CD14-positive monocyte (primary cell): ENCODE measurements at places on chromosomes 7 and 10.

GRCh38 chr10:51186361-51186760 lies 112.1 kb downstream of the PRKG1 start:
- no peaks in the 10 kb centered on the region for H3K27me3 ChIP-seq
- no peaks in the 10 kb centered on the region for H3K36me3 ChIP-seq
- no peaks in the 10 kb centered on the region for H3K4me1 ChIP-seq

DNA sequence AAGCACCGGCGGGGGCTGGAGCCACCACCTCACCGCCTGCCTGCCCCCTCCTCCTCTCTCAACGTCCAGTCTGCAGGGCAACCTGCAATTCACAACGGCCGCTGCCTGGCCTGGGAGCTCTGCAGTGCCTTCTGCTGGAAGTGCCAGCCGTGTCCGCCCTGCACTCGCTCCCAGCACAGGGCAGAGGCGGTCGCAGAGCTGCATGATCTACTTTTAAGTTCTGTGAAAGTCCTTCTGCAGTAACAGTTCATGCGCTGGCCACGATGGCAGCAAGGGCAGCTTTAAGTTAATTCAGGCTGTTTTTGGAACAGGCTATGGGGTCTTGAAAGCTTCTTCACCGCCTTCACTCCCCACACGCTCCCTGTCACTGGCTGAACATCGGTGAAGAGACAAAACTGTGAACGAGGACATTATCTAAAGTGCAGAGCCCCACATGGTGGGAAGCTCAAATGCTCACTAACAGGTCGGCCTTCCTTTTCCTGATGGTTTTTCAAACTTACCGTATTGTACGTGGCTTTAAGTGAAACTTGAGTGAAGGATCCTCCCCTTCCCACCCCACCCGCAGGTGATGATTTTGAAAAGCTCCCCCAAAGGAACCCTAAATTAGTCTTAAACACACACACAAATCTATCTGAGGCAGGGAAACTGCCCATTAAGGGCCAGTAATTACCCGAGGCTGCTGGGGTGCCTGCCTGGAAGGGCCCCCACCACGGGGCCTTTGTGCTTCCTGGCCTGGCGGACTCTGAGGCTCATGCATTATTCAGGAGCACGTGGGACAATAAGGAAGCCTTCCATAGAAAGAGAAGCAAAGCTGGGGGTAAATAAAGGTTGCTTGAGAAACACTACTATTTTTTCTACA lies 504.3 kb downstream of the DNAJB6 start:
- H3K36me3 ChIP-seq, result no peaks in the 10 kb centered on the region
- H3K4me1 ChIP-seq, result peaks cover 12% of the 10 kb centered on the region
- no peaks in the 10 kb centered on the region for H3K27me3 ChIP-seq

DNA sequence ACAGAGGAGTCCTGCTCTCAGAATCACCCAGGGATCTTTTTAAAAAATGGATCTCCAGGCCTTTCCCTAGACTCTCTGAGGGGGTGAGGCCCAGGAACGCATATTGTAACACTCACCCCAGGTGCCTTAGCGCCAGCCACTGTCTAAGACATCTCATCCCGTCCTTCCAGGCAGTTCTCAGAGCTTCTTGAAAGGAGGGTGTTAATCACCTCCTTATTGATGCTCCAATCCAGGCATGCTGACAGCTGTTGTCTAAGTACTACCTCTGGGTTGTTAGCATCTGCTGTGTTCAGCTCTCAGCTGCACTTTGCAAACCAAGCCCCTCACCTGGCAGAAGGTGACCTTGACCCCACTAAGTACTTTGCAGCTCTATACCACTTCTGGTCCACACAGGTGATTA lies 36.0 kb downstream of the KIAA1549 start:
- H3K27ac ChIP-seq, result no peak overlapping the region
- H3K36me3 ChIP-seq, result no peaks in the 10 kb centered on the region
- no peak overlapping the region for H3K4me3 ChIP-seq
- no peaks in the 10 kb centered on the region for H3K4me1 ChIP-seq
- H3K27me3 ChIP-seq, result no peaks in the 10 kb centered on the region

DNA sequence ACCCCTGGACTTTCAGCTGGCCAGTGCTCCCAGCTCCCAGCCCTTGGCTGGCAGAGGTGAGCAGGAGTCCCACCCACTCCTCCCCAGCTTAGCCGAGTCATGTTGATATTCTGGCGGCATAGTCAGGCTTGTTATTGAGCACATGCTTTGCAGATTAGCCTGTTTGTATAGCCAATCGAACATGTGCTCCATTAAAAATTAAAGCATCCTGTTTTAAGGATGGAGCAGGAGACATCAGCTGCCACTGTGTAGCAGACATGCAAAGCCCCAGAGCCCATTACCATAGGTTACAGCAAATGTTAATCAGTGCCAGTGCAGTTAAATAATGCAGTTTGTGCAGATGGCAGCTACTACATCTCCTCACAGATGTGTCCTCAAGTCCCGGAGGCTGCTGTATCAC lies 574.6 kb upstream of the GALNT17 start:
- H3K4me1 ChIP-seq, result no peaks in the 10 kb centered on the region
- no peak for DNase-seq

DNA sequence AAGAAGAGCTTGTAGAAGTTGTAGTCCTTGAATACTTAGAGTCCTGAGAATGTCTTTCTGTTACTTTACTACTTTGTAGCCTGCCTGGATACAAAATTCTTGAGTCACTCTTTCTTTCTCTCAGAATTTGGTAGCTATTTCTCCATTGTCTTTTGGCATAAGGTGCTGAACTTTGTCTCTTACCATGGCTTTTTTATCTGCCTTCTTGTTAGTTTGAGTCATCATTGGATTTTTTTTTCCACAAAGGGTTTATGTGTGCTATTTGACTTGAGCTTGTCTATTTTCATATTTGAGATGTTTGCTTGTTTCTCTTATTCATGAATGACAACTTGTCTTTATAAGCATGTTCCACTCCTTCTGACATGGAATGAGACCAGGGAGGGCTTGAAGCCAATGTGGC lies 74.5 kb upstream of the EXOC6 start:
- H3K27ac ChIP-seq, result no peak overlapping the region
- no peaks in the 10 kb centered on the region for H3K27me3 ChIP-seq
- peaks cover 4% of the 10 kb centered on the region for H3K4me1 ChIP-seq
- no peak for DNase-seq

DNA sequence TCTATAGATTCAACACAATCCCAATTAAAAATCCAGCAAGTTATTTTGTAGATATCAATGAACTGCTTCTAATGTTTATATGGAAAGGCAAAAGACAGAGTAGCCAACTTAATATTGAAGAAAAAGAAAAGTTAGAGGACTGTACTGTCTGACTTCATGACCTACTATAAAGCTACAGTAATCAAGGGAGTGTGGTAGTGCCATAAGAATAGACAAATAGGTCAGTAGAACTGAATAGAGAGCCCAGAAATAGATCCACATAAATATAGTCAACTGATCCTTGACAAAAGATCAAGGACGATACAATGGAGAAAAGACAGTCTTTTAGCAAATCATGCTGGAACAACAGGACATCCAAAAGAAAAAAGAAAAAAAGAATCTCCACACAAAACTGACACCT lies 7.4 kb upstream of the EEPD1 start:
- no peak overlapping the region for H3K4me3 ChIP-seq
- DNase-seq, result no peak
- H3K27ac ChIP-seq, result no peak overlapping the region
- peaks cover 14% of the 10 kb centered on the region for H3K4me1 ChIP-seq
- no peaks in the 10 kb centered on the region for H3K27me3 ChIP-seq
- no peaks in the 10 kb centered on the region for H3K36me3 ChIP-seq

DNA sequence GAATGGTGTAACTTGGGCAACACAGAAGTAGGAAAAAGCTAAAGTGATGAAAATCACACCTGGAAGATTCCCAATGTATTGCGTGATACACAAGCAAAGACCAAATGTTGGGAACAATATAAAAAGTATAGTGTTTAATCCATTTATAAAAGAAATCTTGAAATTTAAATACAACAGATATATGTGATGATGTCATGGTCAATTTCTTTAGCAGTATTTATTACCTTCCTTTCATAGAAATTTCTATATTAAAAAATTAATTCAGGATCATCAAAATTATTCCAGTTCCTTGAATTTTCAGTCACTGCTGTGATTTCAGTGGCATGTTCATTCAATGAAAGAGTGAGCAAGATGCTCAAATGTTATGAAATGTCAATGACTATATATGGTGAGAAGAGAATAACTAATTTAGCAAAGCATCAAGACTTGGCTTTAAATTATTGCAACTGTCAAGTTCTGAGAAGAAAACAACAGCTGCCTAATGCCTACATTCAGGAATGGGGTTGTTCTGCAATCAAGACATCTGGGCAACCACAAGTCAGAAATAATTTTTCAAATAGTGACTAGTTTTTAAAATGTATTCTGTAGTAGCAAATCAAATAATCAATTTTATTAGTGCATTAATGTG lies 308.8 kb downstream of the SEMA3D start:
- no peak overlapping the region for H3K27ac ChIP-seq
- no peak overlapping the region for H3K4me3 ChIP-seq
- no peaks in the 10 kb centered on the region for H3K36me3 ChIP-seq
- DNase-seq, result no peak

- H3K4me3 ChIP-seq, result no peak overlapping the region
- no peak for DNase-seq
- H3K27me3 ChIP-seq, result peaks cover 2% of the 10 kb centered on the region
- no peak overlapping the region for H3K27ac ChIP-seq
- no peaks in the 10 kb centered on the region for H3K4me1 ChIP-seq
Measured at GRCh38 chr10:111246136-111246535, 169.3 kb downstream of the ADRA2A start.

- no peak overlapping the region for H3K4me3 ChIP-seq
- H3K27ac ChIP-seq, result no peak overlapping the region
Measured at GRCh38 chr10:13376297-13376696, 28.2 kb upstream of the SEPHS1 start.

GRCh38 chr10:81541517-81541916 lies 333.5 kb upstream of the NRG3 start:
- no peaks in the 10 kb centered on the region for H3K4me1 ChIP-seq
- H3K4me3 ChIP-seq, result no peak overlapping the region
- no peak overlapping the region for H3K27ac ChIP-seq
